Epithelial cell of proximal tubule (primary cell): ENCODE measurements at places on chromosomes 1 and 21.

DNA sequence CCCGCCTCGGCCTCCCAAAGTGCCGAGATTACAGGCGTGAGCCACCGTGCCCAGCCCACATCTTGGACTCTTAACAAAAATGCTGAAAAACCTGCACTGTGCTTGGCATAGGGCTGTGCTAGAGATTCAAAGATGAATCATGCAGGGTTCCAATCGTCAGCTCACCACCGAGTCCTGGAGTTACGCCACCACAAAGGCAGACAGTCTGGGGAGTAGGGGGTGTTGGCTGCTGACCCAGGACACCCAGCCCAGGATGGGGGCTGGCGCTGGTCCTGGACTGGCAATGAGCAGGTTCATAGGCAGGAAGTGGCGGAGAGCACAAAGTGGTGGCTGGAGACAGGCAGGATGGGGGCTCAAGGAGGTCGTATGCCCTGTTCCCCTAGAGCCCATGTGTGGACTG lies 16.0 kb downstream of the PSRC1 start:
- no peak for DNase-seq

GRCh38 chr21:37799211-37800056 lies 116.8 kb downstream of the KCNJ6 start:
- DNase-seq = no peak

DNA sequence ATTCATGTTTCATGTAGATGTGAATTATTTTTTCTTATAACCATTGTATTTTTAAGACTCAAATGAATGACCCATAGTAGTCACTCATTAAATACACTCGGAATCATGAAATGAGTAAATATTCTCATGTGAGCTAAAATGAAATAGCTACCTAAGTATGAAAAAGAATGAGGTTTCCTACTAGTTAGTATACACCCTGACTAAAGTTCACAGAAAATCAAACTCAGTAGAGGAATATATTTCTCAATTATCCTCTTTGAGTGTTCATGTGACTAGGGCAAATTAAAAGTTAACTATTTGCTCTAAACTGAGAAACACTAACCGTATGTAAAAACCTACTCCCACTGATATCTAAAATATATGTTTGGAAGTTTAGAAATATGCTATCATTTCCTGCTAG lies 187.8 kb downstream of the BRINP3 start:
- no peak for DNase-seq

DNA sequence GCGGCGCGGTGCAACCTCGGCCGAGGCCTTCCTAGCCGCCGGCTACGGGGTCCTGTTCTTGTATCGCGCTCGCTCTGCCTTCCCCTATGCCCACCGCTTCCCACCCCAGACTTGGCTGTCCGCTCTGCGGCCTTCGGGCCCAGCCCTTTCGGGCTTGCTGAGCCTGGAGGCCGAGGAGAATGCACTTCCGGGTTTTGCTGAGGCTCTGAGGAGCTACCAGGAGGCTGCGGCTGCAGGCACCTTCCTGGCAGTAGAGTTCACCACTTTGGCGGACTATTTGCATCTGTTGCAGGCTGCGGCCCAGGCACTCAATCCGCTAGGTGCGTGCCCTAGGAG lies 379 bp downstream of the PPCS start:
- DNase-seq = no peak

DNA sequence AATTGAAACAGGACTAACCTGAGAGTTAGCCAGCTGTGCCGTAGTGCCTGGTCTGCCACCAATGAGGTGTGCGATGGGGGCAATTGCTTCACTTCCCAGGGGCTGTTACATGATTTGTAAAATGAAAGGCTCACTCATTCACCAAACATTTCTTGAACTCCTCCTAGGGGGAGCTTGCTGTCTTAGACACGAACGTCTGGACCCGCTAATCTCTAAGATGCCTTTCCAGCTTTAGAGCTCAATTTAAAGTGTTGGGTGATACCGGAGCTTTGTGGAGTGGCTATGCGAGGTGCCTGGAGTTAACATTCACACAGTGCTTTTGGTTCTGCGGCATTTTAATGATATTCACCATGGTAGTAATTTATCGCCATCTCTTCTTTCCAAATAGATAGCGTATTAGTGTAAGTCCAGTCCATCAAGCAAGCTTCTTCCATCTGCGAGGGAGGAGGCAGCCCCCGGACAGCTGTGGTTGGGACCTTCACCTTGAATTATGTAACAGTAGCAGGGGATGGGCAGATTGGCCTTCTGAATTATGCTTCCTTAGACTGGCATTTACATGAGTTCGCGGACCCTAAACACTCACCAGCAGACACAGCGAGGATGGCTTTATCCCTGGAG lies 179.9 kb downstream of the ADSS2 start:
- no peak for DNase-seq

GRCh38 chr1:26283279-26283853 lies 3.5 kb downstream of the SH3BGRL3 start:
- DNase-seq = no peak

GRCh38 chr1:115283249-115283648 lies 54.8 kb downstream of the NGF start:
- no peak for DNase-seq

DNA sequence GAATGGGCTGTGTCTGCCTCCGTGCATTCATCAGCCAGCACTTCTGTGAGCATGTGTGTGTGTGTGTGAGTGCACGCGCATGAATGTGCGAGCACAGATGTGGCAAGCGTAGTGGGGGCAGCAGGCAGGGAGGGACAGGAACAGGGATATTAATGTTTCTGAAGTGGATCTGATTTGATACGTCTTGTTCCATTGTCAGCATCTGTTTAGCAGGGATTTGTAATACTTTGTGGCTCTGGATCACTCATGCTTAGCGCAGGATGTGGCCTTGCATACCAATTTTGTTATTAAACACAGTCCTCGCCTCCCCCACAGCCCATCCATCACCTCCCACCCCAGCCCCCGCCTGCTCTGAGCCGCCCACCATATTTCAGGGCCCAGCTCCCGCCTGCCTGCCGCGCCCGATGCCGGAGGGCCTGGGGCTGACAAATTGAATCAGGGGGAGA lies 52.4 kb downstream of the TMEM53 start:
- no peak for DNase-seq

DNA sequence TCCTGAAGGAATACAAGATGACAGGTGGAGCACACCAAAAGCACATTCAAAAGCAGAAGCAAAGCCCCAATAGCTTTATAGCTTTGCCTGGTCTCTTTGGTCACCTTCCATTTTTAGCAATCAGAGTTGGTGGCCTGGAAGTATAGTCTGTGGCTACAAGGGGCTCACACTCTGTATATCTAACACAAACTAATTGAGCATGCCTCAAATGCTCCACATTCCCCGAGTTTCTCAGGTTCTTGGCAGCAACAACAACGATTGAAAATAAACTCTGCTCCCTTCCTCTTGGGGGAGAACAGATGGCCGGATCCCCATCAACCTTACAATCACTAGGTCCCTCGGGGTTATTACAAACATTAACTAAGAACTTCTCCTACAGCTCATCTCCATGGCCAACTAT lies 24.9 kb upstream of the TADA1 start:
- DNase-seq = no peak

DNA sequence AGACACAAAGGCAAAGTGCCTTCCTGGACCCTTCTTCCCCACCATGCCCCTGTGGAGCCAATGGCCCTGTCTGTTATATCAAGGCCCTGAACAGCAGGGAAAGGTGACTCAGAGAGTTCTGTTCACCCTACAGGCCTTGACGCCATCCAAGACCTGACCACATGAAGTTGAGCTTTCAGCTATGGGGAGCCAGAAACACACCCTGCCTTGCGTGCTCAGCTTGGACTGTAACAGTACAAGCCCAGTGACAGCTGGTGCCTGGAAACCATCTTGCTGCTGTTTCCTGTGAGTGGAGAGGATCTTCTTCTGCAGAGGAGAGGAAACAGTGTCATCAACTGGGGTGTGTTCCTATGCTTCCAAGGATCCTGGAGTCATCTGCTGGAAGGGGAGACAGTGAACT lies 165.0 kb upstream of the IRF2BP2 start:
- no peak for DNase-seq

- peak; percentile 9 for DNase-seq
Observed at GRCh38 chr1:19156676-19157075, 53.4 kb downstream of the UBR4 start.

- no peak for DNase-seq
Observed at GRCh38 chr1:78427506-78427905, 63.3 kb upstream of the PTGFR start.

GRCh38 chr1:198934901-198935305 lies 296.1 kb downstream of the PTPRC start:
- DNase-seq = no peak

- DNase-seq = no peak
Observed at GRCh38 chr1:203117611-203118575, 9.6 kb upstream of the ADORA1 start.

DNA sequence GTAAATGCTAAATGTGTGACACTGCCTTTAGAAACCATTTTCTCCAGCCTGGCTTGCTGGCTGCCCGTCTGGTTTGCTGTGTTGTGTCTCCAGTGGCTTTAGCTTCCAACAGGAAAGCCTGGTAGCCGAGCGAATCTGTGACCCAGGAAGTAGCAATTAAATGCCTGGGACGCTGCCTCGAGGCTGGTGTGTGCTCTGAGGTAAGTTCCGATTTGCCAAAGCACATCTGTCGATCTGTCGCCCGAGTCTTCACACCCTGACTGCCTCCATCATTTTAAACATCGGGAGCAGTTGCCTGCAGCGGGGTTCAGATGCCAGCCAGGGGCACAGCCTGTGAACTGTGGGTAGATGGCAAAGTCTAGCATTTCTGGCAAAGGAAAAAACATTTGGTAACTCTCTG lies 2.2 kb downstream of the MIB2 start:
- no peak for DNase-seq

DNA sequence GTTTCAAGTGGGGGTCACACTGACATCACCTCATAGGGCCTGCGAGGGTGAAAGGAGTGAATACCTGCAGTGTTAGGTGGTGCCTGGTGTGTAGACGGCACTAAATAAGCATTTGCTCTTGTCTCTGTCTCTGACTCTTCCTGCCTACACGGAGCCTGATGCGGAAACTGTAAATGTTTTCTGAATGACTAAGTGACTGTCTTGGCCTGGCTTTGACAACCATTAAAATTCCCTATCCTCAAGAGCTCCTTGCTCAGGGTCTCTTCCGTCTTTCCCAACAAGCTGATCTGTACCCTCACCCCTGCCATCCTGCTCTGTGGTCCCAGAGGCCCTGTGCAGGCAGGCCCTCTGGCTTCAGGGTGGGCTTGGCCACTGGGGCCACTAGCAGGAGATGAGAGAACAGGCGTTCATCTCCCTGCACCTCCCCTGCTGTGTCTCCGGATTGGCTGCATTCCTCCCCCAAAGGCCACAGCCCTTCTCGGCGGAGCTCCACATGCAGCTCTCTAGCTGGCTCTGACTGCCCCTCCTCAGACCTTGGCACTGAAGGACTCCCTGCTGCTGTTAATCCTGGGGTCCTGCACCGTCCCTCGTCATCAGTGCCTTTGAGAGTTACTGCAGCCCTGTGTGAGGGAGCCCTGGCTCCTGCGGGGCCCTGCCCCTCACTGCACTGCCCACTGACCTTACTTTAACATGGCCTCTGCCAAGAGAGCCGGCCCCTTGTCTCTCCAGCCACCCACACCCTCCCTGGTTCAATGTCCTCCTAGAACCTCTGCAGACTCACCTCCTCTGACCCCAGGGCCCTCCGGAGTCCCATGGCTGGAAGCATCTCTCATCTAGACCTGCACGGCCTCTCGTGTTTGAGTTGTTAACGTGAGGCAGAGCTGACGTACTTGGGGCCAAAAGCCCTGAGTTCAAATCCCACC lies 211.1 kb downstream of the MATN1 start:
- no peak for DNase-seq

DNA sequence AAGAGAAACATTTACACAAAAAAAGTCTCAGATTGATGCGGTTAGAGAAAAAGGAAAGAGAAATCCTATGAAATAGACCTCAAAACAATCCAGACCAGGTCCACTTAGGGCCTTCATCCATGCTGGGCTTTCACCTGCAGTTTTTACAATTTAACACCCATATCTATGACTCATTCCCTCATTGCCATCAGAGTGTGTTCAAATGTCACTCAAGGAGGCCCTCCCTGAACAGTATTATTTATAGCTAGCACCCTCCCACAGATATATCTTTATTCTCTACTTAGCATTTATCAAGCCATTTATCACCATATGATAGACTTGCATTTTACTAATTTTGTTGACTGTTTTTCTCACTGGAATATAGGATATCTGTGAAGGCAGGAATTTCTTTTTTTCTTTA lies 824 bp upstream of the KRTAP21-3 start:
- DNase-seq = no peak

DNA sequence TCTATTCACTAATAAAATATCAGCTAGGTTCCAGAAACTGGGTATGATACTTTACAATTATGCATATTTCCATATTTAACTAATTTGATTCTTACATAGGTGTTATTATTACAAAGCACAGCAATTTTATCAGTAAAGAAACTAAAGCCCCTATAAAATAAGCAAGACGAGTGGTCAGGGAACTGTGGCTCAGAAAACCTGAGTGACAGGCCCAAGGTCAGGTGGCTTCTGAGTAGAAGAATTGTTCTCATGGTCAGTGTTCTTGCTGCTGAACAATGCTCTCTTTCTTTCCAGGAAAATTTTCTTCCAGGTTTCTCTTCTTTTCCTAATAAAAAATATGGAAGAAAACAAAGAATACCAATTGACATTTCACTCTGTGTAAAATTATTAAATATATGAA lies 2.2 kb upstream of the ATP6V1G3 start:
- no peak for DNase-seq

- DNase-seq = no peak
Observed at GRCh38 chr1:10597492-10598388, 123.0 kb downstream of the PEX14 start.

- no peak for DNase-seq
Observed at GRCh38 chr1:175178056-175178455, 14.5 kb downstream of the KIAA0040 start.

GRCh38 chr1:235325854-235326253 lies 2.1 kb downstream of the ARID4B start:
- no peak for DNase-seq

GRCh38 chr1:164867590-164867989 lies 308.6 kb downstream of the PBX1 start:
- no peak for DNase-seq

DNA sequence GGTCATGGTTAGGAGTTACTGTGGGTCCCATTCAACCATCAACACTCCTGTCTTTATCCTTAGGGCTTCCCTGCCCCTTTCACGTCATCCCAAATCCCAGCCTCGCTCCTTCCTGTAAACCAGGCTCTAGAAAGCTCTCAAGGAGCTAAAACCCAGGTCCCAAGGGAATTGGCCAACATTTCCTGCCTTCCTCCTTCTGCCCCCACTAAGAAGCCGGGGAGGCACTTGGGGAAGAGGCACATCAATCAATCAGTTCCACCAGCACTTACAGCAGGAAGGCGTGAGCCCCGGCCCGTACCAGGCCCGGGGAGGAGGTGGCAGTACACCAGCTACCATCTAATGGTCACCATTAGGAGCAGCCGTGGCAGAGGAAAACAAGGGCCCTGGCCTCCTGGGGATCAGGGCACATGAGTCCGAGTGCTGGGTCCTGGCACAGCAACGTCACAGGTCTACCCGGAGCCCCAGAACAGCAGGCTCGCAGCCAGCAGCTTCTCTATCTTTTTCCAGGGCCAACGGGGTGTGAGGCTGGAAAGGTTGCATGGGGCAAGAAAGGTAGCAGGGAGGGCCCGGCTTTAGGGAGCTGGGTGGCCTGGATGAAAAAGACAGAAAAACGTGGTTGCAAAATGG lies 108.6 kb downstream of the CASZ1 start:
- DNase-seq = no peak
